ENCODE measurements at places on chromosomes 2 and 18. TPM values are rescaled to one million over a fixed set of nuclear protein-coding genes. Genes with fewer than 3 reads are reported as not detected.

Gene NETO1
- not detected for total RNA-seq

Gene CRACDL
- 7.6 TPM for total RNA-seq

Gene POTEI
- total RNA-seq = 0.08 TPM

Gene RAB27B
- 4.9 TPM for total RNA-seq

Gene SCG2
- total RNA-seq = not detected

Gene SP9
- not detected for total RNA-seq

Gene TFCP2L1
- 0.05 TPM for total RNA-seq

Gene MYOM1
- 0.13 TPM for total RNA-seq

Gene GAREM1
- 5.6 TPM for total RNA-seq

Gene TSHZ1
- total RNA-seq = 7.5 TPM

Gene SLC8A1
- total RNA-seq = 0.10 TPM

Gene EVX2
- total RNA-seq = not detected

Gene VIT
- not detected for total RNA-seq

Gene FSIP2
- total RNA-seq = 0.21 TPM

Gene SOS1
- total RNA-seq = 4.8 TPM

Gene COL4A4
- not detected for total RNA-seq

Gene GAREM2
- total RNA-seq = 0.33 TPM

Gene NYAP2
- total RNA-seq = 0.05 TPM

Gene SNORC
- 4.9 TPM for total RNA-seq

Gene ZNF396
- total RNA-seq = not detected

Gene PRKAG3
- not detected for total RNA-seq

Gene ADD2
- total RNA-seq = 0.71 TPM

Gene REG1B
- not detected for total RNA-seq

Gene HOXD13
- 1.4 TPM for total RNA-seq

Gene CCDC102B
- total RNA-seq = not detected

Gene CROCC2
- total RNA-seq = not detected

Gene GPR45
- not detected for total RNA-seq

Measured in HT-29 (cell line).